ENCODE measurements at places on chromosomes 16 and 17. TPM values are rescaled to one million over a fixed set of nuclear protein-coding genes. Genes with fewer than 3 reads are reported as not detected.

DNA sequence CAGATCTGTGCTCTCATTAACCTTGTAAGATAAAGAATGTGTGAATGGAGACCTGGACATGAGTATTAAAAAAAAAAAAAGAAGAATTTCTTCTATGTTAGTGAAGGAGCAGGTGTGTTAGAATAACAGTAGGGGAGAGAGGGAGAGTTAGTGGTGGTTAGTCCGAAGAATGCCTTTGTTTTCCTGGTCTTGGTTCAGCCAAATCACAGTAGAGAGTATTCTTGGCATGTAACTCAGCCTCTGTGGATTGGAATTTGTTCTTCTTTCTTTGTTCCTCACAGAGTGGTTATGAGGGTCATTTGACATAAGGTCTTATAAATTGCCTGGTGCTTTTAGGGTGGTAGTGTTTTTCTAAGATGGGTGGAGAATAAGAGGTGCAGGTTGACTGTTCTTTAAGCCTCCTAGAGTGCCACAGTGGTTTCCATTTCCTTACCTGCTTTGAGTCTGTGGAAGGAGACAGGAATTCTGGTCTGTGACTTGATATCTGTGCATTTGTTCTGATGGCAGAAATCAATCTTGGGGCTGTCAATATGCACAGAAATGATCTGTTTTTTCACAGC, 17.6 kb downstream of the NUP93 start:
- H3K27me3 ChIP-seq = no peaks in the 10 kb centered on the region
- H3K4me1 ChIP-seq = peaks cover 12% of the 10 kb centered on the region
- peak overlapping the region; percentile 71 for H3K27ac ChIP-seq
- no peak for DNase-seq

GRCh38 chr16:55613613-55614335, 42.0 kb upstream of the SLC6A2 start:
- DNase-seq = no peak
- no peak overlapping the region for H3K4me3 ChIP-seq
- no peaks in the 10 kb centered on the region for H3K27me3 ChIP-seq
- H3K27ac ChIP-seq = no peak overlapping the region

GRCh38 chr17:17476865-17477467, at the start of gene MED9:
Gene MED9, plus strand, starts transcription at chr17:17477000. Its CDS starts 42 bp downstream, at chr17:17477042.
- H3K27me3 ChIP-seq = peaks cover 38% of the 10 kb centered on the region
- peak within 1 kb of the TSS; percentile 78 for H3K27ac ChIP-seq
- peak within 1 kb of the TSS; percentile 80 for H3K4me3 ChIP-seq
- peaks cover 8% of the 10 kb centered on the region for H3K36me3 ChIP-seq
- peaks cover 14% of the 10 kb centered on the region for H3K4me1 ChIP-seq
- DNase-seq = peak; percentile 89

DNA sequence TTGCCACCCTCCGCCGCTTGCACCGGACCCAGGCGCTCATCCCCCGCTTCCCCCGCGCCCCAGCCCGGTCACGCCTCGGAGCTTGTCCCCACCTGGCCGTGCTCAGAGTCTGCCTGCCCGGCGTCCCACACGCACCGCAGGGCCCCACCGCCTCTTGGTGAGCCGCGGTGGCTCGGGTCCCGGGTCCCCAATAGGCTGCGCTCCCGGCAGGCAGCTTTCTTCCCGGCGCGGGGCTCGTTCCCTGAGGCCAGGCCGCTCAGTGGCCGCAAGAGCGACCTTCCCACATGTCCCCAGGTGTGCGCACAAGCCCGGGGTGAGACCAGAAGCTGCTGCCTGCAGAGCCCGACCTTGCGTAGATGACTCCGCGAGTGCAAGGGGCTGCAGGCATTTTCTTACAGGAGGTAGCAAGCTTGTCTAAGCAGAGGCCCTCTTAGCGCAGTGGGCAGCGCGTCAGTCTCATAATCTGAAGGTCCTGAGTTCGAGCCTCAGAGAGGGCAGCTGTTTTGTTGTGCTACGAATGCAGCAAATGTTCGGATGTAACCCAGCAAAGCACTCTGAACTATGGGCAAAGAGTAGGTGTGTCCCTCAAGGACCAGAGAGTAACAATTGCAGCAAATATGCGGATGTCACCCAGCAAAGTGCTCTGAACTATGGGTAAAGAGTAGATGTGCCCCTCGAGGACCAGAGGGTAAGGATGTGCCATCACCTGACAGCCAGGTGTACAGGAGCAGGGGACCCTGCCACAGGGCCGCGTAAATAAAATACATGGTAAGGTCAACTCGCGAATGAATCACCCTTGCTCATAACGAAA, 15.6 kb downstream of the TLE7 start:
- peaks cover 14% of the 10 kb centered on the region for H3K27me3 ChIP-seq
- H3K4me1 ChIP-seq = no peaks in the 10 kb centered on the region
- H3K36me3 ChIP-seq = peaks cover 9% of the 10 kb centered on the region
- H3K4me3 ChIP-seq = no peak overlapping the region
- no peak for DNase-seq

- no peak overlapping the region for H3K4me3 ChIP-seq
- peaks cover 70% of the 10 kb centered on the region for H3K36me3 ChIP-seq
- H3K27me3 ChIP-seq = no peaks in the 10 kb centered on the region
- no peak overlapping the region for H3K27ac ChIP-seq
- no peaks in the 10 kb centered on the region for H3K4me1 ChIP-seq
- DNase-seq = no peak
These were observed 22.5 kb downstream of the HEATR3 start for GRCh38 chr16:50088302-50088701.

- DNase-seq = no peak
- no peaks in the 10 kb centered on the region for H3K36me3 ChIP-seq
- peaks cover 9% of the 10 kb centered on the region for H3K4me1 ChIP-seq
- peaks cover 13% of the 10 kb centered on the region for H3K27me3 ChIP-seq
These were observed 3.0 kb downstream of the KRT32 start for GRCh38 chr17:41464173-41464572.

The NPTX1 gene
- not detected for total RNA-seq

The MTHFSD gene
- total RNA-seq = 39.1 TPM

GRCh38 chr16:55622930-55623561, 32.7 kb upstream of the SLC6A2 start:
- H3K4me1 ChIP-seq = peaks cover 6% of the 10 kb centered on the region
- H3K36me3 ChIP-seq = no peaks in the 10 kb centered on the region
- H3K4me3 ChIP-seq = no peak overlapping the region

The PABPN1L gene
- total RNA-seq = not detected

The OR1F1 gene
- not detected for total RNA-seq

The LPCAT2 gene
- 11.7 TPM for total RNA-seq

DNA sequence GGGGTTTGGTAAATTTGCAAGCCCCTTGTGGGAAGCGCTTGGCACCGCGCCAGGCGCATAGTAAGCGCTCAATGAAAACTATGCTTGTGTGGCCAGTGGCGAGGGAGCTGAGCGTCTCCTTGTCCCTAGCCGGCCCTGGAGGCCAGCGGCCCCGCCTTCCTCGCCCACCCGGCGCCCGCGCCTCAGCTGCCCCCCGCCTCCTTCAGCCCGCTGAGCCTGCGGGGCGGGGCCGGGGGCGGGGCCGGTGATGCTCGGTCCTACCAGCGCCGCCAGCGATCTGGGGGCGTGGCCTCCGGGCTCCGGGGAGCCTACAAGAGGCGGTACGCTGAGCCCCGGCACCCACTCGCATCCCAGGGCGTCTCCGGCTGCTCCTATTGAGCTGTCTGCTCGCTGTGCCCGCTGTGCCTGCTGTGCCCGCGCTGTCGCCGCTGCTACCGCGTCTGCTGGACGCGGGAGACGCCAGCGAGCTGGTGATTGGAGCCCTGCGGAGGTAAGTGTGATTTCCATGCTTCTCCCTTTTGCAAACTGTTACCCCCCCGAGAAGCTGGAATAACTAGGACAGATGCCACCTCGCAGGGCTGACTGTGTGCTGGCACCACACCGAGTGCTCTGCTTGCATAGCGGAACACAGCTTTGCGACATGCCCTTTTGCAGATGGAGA, at the start of gene CRISPLD2:
TSS of gene CRISPLD2 (plus strand) at position 342 of the 661 bp plus-strand sequence. CDS start 18,511 bp downstream, outside the sequence.
- H3K27ac ChIP-seq = no peak within 1 kb of the TSS
- no peaks in the 10 kb centered on the region for H3K36me3 ChIP-seq
- H3K27me3 ChIP-seq = peaks cover 41% of the 10 kb centered on the region
- DNase-seq = peak; percentile 57

The RPUSD1 gene
- total RNA-seq = 24.9 TPM

DNA sequence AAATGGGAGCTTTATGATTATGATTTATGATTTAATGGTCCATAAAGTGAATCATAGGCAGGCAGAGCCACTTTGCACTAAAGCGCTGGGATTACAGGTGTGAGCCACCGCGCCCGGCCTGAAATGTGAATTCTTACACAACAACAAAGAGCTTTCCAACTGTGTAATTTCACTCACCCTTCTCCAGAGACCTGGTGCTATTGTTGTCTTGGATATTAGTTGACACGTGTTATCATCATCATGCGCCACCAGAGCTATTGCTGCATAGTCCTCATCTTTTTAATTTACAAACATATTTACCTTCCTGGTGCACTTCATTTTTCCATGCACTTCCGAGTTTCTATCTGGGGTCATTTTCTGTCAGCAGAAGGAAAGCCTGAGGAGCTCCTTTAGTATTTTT, 4.8 kb upstream of the UTS2R start:
- DNase-seq = no peak
- H3K36me3 ChIP-seq = no peaks in the 10 kb centered on the region
- no peak overlapping the region for H3K27ac ChIP-seq
- H3K4me1 ChIP-seq = no peaks in the 10 kb centered on the region
- H3K27me3 ChIP-seq = peaks cover 10% of the 10 kb centered on the region

DNA sequence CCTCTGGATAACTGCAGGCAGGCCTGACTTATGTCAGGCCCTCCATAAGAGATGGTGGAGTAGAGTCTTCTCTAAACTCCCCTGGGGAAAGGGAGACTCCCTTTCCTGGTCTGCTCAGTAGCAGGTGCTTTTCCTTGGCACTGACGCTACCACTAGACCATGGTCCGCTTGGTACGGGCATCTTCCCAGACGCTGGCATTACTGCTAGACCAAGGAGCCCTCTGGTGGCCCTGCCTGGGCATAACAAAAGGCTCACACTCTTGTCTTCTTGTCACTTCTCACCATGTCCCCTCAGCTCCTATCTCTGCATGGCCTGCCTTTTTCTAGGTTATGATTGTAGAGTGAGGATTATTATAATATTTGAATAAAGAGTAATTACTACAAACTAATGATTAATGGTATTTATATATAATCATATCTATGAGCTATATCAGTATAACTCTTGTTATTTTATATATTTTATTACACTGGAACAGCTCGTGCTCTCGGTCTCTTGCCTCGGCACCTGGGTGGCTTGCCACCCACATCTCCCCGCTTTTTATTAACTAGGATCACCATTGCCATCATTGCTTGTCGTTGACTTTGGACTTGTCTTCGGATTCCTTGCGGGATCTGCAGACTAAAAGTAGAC, 59.8 kb upstream of the ARL4D start:
- no peaks in the 10 kb centered on the region for H3K27me3 ChIP-seq
- peak; percentile 69 for DNase-seq
- peaks cover 17% of the 10 kb centered on the region for H3K4me1 ChIP-seq

The KRT9 gene
- total RNA-seq = 0.21 TPM

Measured in MCF 10A (cell line).